ENCODE measurements at places on chromosomes 7 and 10.

GRCh38 chr7:70797109-70797514 is 334.8 kb upstream of the GALNT17 start:
- no peak for DNase-seq

DNA sequence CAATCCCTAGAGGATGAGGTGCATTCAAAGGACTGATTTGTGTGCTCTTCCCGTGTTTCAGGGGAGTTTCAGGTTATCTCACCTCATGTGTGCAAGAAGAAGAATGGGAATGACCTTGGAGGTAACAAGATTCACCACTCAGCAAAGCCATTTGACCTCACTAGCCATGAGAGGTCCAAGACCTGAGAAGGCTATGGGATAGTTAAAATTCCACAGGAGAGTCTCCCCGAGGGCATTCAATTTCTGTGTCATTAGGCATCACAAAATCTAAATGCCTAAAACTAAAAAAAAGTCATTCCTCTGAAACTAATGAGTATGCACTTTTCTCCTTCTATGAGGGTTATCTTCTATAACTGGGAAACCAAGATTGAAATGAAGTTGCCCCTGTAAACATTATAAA is 433.4 kb downstream of the KCNMA1 start:
- no peak for DNase-seq

DNA sequence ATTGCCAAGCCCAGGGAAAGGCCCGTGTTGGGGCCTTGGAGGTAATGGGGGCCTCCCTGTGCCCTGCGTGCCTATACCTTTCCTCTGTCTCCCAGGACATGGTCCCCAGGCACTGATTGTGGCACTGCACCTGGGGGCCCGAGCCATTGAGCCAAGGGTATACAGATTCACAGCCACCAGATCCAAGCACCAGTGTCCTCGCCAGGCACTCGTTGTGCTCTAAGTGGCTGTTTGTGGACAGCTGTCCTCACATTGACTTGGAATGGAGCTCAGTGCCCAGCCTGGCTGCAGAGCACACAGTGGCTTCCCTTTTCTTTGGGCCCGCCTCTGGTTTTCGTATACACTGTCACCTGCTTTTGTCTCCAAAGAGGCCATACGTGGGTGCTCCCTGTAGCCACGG is 72.0 kb upstream of the BTBD16 start:
- no peak for DNase-seq

GRCh38 chr10:69093933-69094332 is 6.0 kb downstream of the SRGN start:
- no peak for DNase-seq

DNA sequence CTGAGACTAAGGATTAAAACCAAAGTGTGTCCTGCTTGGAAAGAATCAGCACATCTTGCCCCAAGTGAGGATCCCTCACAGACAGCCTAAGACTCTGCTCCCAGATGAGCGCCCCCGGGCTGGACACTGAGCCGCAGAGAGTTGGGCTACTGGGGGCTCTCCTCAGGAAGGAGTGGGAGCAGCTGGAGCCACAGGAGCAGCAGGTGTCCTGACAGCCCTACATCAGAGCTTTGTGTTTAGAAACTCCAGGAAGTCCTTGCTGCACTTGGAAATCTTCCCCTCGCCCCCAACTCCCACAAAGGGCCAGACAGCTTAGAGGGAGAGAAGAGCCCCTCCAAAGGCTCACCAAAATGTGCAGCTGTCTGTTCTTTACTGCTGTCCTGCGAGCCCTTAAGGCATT is 172.2 kb downstream of the HERPUD2 start:
- no peak for DNase-seq

DNA sequence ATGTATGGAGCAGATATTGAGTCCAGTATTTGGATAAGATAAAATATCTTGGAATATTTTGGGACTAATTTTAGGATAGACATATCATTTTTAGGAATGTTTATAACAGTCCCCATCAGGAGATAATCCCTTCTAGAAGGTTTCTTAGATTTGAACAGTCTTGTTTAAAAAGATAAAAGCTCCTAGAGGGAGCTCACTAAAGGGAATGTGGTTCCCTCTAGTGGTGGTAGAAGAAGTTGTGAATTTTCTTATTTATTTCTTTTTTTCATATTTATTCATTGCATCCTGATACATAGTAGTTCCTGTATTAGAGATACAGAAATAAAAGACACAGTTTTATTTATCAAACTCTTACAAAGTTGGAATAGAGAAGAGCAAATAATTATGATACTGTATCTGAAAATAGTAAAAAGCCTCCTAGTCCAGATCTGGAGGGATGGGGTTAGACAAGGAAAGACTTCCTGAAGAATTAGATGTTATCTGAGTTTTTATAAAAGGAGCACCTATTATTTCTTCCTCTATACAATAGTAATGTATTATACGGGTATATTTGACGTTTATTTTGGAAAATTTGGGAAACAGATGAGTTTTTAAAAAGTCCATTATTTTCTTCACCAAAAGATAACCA is 24.5 kb upstream of the KLF14 start:
- peak; percentile 49 for DNase-seq

DNA sequence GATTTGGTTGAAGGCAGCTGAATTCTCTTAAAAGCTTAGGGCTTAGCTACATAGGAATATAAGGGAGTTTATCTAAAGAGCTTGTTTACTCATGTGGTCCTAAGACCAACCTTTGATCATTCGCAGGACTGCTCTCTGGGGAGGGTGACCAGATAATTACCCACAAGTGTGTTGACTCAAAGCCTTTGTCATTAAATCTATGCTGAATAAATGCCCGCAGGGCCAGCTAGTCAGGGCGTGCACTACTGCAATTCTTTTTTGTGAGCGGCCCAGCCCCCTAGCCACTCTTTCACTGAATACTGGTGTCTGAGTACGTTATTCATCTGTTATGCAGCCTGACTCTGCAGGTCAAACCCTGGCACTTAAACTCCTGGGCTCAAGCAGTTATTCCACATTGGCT is 69.6 kb downstream of the AKAP9 start:
- DNase-seq: no peak

DNA sequence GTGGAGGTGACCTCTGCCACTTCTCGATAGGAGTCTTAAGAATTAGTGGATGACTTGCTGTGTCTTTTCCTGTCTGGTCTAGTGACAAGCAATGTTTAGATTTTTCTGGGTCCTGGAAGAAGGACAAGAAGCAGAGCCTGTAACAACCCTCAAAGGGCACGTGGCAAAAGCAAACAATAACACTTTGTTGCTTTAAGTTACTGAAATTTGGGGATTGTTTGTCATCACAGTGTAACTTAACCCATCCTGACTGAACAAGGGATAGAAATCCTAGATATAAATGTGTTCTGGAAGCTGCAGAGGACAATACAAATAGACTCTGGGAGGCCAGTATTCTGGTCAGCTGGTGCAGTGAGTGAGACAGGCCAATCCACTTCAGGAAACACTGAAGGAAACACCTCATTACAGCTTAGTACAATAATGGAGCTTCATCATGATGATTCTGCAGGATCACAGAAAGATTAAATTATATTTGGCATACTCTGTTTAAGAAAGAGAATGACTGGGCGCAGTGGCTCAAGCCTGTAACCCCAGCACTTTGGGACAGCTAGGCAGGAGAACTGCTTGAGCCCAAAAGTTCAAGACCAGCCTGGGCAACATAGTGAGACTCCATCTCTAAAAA is 23.3 kb downstream of the ENKUR start:
- no peak for DNase-seq

DNA sequence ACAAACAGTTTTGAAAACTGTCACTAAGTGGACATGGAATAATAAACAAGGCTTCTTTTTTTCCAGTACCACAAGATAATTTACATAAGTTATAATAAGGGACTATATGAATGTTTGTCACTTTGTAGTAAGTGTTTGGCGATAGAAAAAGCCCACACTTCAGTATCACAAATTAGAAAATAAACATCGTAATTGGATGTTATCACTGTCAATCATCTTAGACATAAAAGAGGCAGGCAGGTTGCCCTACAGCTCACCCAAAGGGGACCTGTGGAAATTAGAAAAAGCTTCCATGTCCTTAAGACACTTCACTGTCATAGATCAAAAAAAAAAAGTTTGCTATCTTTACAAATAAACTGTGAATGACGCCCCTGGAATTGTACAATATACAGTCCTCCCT is 3.6 kb upstream of the NOC3L start:
- no peak for DNase-seq
